ENCODE measurements at places on chromosomes 12 and 14.

DNA sequence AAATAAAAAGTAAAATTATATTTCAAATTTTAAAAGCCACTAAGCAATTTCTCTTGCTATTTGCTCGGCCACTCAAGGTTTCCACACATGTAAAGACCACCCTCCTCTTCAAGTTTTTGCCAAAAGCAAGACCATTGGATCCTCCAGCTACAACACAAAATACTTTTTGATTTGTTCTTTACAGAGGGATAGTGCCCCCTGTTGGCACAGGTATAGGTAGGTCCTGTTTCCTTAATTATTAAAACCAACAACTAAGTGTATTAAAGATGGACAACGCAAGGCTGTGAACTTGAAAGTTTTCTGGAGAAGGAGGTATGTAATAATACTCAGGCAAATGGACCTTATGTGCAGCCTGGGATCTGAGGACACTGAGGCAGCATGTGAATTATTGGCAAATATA is 23.8 kb downstream of the ATP6V1D start:
- DNase-seq: no peak

DNA sequence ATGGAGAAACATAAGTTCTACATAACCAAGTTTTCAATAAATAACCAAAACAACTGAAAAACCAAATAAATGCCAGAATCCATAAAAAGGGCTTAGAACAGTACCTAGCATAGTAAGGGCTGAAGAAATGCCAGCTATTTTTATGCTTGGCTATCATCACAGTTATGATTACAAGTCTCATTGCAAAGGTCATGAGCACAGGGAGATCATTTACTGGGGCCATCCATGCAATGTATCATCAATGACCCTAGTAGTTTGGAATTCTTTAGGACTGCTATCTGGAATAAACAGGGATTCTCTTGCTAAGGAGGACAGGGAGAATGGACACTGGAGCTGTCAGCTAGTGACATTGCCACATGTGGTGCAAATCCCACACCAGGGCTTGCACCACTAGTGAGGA is 92.5 kb upstream of the NAP1L1 start:
- no peak for DNase-seq

- no peak for DNase-seq
Measured at GRCh38 chr12:100026241-100026640, 41.5 kb upstream of the ANKS1B start.

- no peak for DNase-seq
Measured at GRCh38 chr12:107404981-107405380, 280.6 kb upstream of the PWP1 start.

DNA sequence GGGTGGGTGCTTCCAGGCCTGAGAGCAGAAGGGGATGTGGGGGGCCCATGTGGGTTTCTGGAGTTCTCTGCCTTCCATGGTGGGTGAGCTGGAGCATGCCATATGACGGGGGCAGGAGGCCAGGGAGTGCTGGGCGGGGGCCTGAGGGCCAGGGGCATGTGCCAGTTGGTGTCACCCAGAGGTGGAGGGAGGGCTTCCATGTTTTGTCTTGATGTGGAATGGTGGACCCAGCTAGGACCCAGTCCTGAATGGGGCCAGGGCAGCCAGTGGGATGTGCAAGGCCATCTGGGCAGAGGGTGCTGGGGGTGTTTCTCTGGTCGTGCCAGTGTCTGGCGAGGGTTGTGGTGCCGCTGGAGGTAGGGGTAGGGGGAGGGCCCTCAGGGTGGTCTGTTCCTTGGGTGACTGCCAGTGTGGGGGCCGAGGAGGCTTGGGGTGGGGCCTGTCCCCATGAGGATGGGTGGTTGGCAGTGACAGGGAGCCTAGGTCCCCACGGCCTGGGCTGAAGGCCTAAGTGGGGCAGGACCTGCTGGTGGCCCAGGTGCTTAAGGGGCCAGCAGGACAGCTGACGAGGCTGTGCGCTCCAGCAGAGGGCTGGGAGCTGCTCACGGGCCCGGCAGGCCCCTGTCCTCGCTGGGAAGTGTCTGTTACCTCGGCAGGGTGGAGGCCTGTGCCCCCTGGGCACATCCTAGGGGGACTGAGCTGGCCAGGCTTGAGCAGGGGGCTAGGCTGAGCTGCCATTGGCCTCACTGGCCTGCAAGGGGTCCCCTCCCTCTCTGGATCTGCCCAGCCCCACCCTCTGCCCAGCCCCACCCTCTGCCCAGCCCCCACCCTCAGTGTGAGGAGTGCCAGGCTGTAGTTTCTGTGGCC is 26.8 kb downstream of the CEP170B start:
- DNase-seq: no peak

- no peak for DNase-seq
Measured at GRCh38 chr12:68263366-68263765, 10.0 kb upstream of the IL22 start.

- DNase-seq: no peak
Measured at GRCh38 chr12:48374164-48374563, 23.4 kb upstream of the ZNF641 start.

DNA sequence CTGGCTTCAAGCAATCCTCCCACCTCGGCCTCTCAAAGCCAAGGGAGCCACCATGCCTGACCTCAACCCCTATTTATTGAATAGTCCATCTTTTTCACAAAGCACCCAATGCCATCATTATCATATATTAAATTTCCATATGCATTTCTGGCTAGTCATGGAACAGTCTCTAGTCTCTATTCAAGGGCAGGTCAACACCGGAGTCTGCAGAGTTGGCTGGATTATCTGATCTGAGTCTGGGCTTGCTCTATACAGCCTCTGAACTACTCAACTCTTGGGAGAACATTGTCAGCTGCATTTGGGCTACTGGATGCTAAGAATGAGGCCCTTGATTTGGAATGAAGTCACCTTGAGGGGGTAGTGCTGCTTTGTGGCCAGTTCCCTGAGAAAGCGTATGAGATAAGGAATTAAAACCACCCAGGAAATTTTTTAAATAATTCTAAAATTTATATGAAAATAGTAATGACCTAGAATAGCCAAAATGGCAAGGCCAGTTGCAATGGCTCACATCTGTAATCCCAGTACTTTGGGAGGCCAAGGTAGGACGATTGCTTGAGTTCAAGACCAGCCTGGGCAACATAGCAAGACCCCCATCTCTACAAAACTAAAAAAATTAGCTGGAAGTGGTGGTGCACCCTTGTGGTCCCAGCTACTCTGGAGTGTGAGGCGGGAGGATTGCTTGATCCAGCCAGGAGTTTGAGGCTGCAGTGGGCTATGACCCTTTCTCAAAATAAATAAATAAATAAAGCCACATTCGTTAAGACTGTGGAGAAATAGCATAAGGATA is 6.9 kb upstream of the NAA25 start:
- DNase-seq: no peak

DNA sequence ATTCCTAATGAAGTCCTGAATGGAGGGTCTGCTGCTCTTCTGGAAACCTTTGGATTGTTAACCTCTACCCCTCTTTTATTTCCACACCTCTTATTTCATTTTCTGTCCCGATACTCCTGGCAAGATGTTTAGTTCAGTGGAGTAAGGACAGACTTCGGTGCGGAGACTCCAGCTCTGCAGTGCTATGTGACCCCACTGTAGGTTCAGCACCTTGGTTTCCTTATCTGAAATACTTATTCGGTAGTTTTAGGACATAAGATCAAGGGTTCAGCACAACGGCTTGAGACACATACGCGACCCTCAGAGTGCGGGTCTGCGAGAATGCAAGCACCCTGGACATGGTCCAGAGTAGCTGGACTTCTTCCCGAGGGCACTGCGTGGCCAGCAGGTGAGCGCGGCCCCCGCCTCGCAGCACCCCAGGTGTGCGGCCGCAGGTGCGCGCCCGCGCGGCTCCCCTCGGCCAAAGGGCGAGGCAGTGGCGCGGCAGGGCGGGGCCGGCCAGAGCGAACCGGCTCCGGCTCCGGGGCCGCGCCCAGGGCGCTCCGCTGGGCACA is 465 bp upstream of the FGD4 start:
- no peak for DNase-seq

- no peak for DNase-seq
Measured at GRCh38 chr12:54796991-54797390, 57.3 kb upstream of the MUCL1 start.

DNA sequence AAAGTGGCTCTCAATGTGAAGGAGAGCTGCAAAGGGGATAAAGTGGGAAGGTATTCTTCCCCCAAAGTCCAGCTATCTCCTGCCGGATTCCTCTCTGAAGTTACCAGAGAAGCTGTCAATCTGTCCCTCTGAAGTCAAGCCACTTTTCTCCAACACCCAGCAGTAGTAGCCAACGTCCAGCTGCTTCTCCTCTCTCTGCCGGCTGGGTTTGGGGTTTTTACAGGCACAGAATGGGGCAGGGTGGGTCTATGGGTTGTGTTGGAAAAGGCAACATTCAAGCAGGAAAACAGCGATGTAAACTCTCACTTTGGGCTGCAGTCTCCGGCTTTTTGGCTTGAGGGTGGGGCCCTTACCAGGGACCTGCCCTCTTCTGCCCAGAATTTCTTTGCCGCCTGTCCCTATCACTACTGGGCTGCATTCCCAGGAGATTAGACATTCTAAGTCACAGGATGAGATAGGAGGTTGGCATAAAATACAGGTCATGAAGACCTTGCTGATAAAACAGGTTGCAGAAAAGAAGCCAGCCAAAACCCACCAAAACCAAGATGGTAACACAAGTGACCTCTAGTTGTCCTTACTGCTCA is 16.3 kb downstream of the CAPZA3 start:
- no peak for DNase-seq

- no peak for DNase-seq
Measured at GRCh38 chr14:70881549-70882177, 25.6 kb upstream of the PCNX1 start.
